ENCODE measurements at places on chromosomes 3 and 15.

- DNase-seq: peak; percentile 57
Observed at GRCh38 chr3:29156086-29156715, 124.7 kb upstream of the RBMS3 start.

- no peak for DNase-seq
Observed at GRCh38 chr3:150131663-150132062, 161.0 kb upstream of the PFN2 start.

DNA sequence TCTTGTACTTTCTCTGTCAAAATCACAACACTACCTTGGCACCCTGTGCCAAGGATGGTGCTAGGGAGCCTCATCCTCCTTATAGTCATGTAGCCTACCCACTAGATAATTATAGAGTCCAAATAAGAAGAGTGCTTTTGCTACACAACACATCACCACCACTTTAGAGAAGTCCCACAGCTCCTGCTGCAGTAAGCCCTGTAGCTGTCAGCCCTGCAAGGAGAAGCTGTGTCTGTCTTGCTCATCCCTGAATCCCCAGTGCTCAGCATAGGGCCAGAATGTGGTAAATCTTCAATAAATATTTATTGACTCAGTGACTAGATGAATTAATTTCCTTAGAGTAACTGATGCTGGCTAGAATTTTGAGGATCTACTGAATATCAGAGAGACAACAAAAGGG is 190.8 kb downstream of the ZNF621 start:
- DNase-seq: no peak

GRCh38 chr3:43953814-43954692 is 263.3 kb downstream of the ABHD5 start:
- DNase-seq: no peak

- DNase-seq: no peak
Observed at GRCh38 chr3:114929971-114930732, 216.9 kb downstream of the ZBTB20 start.

DNA sequence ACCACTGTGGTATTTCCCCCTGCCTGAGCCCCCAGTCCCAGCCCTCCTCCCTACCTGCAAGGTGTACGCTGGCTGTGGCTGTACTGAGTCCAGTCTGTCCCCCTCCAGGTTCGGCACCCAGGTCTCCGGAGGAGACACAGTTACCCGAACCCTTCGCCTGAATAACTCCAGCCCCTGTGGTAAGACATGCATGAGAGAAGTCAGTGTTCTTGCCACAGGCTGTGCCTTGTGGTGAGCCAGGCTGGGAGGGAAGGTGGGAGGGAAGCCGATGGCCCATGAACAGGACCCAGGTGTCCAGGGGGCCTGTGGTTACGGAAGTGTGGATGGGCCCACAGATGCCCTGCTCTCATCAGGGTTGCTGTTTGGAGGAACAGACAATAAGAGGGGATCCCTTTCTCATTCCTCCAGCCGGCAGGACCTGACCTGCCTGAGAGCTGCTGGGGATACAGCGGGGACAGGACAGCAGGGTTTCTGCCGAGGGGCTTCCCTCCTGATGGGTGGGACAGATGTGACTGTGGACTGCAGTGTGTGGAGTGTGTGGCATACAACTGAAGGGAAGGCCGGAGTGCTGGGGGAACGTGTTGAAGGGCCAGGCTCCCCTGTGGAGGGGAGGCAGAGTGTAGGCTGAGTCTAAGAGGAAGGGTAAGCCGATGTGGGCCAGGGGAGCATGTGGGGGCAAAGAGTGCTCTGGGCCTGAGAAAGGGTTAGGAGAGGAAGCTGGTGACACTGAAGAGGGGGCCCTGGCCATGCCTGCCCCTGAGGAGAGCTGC is 21.9 kb downstream of the ACAA1 start:
- DNase-seq: no peak

DNA sequence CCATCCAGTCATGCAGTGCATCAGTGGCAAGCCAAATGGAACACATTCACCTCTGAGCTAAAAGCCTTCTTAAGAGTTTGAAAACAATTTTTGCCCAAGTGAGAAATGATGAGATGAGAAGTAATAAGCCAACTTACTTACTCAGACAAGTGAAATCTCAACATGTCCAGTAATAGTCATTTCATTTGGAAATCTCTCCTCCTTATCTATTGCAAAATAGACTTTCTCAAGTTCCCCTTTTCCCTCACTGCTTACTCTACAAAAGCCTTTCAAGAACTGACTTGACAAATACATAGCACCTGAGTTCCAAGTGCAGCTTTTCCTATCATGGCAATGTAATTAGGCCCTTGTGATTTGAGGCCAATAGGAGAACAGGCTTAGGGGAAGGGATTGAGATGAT is 282.3 kb downstream of the SLC9A9 start:
- DNase-seq: no peak

- DNase-seq: no peak
Observed at GRCh38 chr15:42198516-42198915, 9.6 kb downstream of the VPS39 start.

DNA sequence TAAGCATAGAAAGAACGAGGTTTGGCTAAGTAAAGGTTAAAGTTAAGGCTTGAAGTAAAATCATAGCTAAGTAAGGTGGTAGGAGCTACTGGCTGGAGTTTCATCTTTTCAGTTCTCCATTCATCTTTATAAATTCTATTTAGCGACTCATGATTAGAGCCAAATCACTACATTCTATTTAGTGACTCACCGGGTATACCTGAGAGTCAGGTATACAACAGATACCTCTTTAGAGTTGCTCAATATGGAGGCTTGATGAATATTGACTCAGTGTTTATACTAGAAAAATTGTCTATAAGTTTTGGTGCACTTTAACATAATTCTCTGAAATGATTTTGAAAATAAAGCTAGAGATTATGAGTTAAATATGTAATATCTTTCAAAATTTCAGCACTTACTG is 328.8 kb upstream of the GRM7 start:
- no peak for DNase-seq

DNA sequence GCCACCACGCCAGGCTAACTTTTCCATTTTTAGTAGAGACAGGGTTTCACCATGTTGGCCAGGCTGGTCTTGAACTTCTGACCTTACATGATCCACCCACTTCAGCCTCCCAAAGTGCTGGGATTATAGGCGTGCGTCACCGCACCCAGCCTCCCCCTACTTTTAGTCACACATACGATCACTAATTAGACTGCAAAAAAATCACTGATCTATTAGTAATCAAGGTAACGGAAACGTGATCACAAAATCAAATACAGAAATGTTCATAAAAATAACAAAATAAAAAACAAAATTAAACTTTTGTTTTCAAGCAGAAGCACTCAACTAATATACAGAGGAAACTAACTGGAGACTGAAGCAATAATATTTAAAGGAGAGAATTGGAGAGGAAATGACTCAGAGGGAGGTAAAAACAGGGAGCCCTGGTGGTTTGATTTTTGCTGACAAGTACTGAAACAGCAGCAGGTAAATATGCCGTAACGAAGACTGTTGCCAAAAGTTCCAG is 4.6 kb downstream of the WDR53 start:
- DNase-seq: no peak

- no peak for DNase-seq
Observed at GRCh38 chr15:66040211-66040892, 171.1 kb downstream of the RAB11A start.

GRCh38 chr3:142003291-142003690 is 126.8 kb downstream of the ATP1B3 start:
- no peak for DNase-seq

DNA sequence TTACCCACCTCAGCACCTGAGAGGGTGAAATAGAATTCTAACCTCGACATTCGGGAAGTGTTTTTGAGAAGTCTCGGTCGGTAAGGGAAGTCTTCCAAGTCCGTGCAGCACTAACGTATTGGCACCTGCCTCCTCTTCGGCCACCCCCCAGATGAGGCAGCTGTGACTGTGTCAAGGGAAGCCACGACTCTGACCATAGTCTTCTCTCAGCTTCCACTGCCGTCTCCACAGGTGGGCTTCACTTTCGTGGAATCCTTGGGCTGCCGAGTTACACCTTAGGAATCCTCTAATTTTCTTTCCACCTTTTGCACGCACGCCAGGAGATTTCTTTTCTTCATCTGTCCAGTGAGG is 775 bp downstream of the CCNDBP1 start:
- DNase-seq: no peak

- no peak for DNase-seq
Observed at GRCh38 chr15:98954411-98954810, 53.2 kb downstream of the PGPEP1L start.

DNA sequence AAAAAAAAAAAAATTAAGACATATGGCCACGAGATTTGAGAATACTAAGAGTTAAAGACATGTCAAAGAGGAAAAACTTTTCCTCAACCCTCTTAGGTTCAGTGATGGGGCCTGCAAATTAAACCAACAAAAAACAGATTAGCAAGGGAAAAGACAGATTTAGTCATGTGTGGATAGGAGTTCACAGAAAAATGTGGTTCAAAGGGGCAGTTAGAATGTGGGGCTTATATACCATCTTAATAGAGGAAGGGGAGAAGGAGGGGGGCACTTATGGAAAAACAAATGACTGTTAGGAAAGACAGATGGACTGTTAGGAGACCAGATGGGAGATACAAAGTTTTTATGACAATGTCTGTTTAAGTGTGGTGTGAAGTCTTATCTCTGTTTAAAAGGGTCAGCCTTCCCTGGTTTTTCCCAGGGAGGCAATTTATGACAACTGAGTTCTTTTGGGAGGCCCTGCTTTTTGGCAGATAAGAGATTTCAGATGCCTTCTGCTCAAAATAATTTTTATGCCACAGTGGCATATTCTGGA is 68.7 kb upstream of the FURIN start:
- no peak for DNase-seq

Data from NCI-H2107 (cell line).